Thyroid gland (tissue), 4 donors: ENCODE measurements at places on chromosomes 4 and X.

DNA sequence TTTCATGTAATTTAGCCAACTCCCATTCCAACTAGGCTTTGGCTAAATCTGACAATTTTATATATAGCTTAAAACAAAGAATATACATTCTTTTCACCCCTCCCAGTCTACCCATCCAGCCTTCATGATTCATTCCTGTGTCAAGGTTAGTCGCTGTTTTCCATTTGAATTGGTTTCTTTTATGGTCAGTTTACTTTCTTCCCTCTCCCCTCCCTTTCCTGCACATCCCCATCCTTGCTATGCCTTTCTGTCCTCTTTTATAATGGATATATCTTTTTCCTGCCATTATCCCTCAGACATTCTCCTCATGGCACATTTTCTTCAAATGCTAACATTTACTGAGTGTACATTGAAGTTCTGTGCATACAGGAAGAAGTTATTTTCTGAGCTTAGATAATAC, 4.7 kb downstream of the ZXDB start:
- DNase-seq, result no peak

DNA sequence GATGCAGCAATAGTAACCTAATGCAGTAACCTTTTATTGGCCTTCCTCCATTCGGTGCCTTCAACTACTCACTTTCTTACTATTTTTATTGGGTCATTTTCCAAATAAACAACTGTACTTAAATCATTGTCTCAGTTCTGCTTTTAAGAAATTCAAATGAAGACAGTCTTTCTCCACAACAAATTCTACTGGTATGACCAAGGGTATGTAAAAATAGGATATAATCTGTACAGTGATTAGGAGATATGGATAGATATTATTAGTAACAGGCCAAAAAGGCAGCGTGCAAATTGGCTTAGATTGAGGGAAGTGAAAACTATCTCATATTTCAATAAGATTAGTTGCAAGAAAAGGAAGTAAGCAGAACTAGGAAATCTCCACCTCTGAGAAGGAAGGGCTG, 177.4 kb upstream of the PPP1R2C start:
- DNase-seq, result no peak

DNA sequence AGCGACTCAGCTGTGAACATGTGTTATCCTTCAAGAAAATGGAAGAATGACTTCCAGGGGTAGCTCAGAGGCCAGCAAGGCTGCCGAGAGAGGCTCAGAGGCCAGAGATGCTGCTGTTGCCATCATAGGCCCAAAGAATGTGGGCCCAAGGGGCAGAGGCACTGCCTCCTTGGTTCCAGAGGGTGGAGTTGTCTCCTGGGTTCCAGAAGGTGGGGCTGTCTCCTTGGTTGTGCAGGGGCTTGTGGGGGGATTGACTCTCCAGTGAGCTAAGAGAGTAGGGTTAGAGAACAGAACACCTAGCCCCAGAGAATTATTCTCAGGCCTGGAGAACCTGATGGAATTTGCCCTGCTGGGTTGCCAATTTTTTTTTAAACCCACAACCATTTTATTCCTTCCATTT, 62.6 kb downstream of the DGKK start:
- DNase-seq, result no peak

GRCh38 chr4:119977076-119977940, 89.3 kb downstream of the MAD2L1 start:
- no peak for DNase-seq

DNA sequence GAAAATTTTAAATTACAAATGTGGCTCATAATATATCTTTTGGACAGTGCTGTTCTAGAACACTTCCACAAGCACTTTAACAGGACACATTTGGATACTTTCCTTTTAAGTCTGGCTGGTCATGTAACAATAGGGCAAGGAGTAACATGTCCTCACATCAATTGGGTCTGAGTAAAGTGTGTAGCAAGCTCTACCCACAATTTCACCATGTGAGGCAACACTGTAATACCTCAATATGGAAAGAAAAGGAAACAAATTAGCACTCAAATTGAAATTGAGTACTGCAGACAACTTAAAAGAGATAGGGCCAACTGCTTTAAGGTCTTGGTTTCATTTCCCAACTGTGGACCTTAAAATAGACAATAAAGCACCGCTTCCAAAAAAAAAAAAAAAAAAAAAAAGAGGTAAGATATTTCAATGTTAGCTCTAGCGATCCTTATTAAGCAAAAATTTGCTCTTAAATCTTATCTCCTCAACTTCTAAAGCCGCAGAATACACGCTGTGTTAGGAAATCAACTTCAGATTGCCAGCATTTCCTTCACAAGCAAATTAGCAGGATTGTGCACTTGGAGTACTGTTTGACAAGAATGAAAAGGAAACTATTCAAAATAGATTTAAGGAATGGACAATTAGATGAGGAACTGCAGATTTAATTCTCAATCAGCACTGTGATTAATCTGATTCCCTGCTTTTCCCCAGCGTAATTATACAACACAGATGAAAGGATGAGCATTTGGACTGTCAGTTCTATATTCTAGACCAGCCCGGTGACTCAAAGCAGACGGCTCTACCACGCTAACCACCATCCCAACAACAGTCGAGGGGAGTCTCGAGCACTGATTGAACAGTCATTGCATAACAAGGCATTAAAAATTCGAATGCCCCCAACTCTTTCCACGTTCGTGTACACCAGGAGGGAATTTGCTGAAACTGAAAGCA, 1.6 kb downstream of the CASK start:
- DNase-seq, result no peak

DNA sequence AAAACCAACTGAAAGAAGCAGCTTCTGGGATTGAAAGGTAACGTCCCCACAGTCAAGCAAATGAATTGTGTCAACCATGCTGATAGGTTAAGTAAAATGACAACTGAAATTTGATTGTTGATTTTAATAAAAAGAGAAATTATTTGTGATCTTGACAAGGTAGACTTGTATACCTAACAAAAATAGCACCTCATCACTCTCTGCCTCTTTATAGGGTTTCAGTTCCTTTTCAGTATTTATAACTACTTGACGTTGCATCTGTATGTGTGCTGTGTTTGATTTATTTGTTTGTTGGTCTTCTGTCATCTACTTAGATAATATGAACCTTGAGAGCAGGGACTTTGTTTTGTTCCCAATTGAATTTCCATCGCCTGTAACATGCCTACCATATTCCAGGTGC, 7.9 kb upstream of the PPP3CA start:
- no peak for DNase-seq

- no peak for DNase-seq
Measured at GRCh38 chr4:85102606-85103005, 136.1 kb upstream of the WDFY3 start.

DNA sequence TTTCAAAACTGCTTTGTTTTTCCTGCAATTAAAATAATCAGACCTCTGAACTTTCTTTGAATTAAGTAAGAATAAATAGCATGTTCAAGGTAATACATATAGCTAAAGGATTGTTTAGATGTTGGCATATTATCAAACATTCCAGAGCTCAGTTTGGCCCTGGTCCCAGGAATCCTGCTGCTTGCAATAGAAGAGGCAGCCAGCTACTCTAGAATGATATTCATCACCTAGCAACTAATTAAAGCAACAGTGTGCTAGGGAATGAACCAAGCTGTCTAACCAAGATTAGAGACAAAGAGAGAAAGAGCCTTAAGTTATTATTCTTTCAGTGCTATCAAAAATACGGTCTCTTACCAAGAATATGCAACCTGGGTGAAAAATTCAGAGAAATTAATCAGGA, 460.9 kb downstream of the GABRG1 start:
- DNase-seq, result peak; percentile 80

- DNase-seq, result peak; percentile 86
Measured at GRCh38 chr4:7420661-7421040, 14.1 kb downstream of the PSAPL1 start.

DNA sequence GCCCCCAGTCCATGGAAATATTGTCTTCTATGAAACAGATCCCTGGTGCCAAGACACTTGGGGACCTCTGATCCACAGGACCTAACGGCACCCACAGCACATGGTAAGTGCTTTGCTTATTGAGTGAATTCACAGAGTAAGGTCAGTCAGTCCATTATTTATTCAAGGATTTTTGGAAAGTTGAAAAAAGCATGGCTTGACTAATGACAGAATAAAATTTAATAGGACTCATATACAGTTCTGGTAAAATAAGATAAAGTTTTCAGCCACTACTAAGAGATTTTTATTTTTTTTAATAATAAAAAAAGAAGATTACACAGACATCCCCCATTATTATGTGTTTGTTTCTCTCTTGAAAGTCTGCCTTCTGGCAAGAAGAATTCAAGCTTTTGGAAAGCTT, 490.6 kb upstream of the HS3ST1 start:
- DNase-seq, result no peak

DNA sequence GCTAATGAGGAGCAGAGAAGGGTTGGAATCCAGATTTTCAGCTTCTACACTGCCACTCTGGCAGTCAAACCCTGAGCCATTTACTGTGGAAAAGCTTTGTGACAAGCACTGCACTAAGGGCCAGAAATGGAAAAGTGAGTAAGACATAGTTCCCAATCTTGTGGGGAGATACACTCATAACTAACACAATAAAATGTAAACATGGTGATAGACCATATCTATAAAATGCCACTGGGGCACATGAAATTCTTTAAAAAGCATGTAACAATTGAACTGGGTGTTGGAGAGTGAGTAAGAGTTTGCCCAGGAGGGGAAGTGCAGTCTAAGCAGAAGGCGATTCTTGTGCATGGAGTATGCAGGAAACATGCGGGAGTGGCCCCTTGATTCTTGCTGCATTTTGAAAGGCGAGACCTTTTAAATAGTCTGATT, 32.0 kb upstream of the ANXA5 start:
- no peak for DNase-seq

DNA sequence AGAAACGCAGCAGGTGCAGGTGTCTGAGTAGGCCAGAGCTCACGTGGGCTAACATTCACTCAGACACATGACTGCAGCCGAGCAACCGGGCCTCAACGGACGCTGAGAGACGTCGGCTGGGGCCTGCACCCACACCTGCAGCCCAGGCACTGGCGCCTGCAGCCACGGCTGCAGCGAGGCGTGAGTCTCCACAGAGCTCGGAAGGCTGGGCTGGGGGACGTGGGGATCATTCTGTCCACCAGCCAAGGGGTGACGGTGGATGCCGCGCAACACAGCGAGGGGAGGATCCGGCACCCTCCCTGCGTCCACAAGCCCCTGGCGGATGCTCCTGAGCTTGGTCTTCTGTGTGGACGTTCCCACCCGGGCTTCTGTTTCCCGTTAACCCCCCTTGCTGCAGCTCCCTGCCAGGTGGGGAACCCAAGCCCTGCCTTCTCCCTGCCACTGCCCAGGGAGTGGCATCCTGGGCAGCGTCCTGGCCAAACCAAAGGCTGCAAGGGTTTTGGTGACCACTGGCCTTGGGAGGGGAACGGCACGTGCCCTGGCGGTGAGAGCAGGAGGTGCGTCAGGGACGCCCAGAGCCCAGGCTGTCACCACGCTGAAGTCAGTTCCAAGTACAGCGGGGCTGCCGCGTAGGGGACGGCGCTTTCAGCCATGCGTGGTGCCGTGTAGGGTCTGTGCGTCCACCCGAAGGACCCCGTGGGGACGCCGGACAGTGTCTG, 16.3 kb downstream of the PPP2R3B start:
- DNase-seq, result no peak

GRCh38 chr4:169305651-169306050, 34.9 kb upstream of the SH3RF1 start:
- DNase-seq, result peak; percentile 12

- DNase-seq, result no peak
Measured at GRCh38 chr4:91359041-91360031, 944.4 kb upstream of the GRID2 start.

GRCh38 chrX:84611843-84612636, 109.8 kb upstream of the HDX start:
- peak; percentile 10 for DNase-seq

DNA sequence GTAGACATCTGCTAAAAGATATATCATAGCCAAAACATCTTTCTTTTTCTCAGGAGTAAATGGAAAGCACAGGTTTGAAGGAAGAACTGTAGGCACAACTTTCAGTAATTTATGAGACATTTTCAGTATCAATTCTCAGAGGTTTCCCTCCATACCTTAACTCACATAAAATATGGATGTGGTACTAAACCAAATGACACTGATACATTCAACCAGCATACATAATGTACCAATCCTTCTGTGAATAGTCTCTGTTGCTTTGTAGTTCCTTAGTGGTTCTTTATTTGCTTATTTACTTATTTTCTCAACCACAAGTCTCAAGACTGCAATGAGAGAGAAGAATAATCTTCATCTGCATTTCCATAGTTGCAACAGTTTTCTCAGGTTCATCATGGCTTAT, 96.1 kb downstream of the ARHGAP24 start:
- no peak for DNase-seq

DNA sequence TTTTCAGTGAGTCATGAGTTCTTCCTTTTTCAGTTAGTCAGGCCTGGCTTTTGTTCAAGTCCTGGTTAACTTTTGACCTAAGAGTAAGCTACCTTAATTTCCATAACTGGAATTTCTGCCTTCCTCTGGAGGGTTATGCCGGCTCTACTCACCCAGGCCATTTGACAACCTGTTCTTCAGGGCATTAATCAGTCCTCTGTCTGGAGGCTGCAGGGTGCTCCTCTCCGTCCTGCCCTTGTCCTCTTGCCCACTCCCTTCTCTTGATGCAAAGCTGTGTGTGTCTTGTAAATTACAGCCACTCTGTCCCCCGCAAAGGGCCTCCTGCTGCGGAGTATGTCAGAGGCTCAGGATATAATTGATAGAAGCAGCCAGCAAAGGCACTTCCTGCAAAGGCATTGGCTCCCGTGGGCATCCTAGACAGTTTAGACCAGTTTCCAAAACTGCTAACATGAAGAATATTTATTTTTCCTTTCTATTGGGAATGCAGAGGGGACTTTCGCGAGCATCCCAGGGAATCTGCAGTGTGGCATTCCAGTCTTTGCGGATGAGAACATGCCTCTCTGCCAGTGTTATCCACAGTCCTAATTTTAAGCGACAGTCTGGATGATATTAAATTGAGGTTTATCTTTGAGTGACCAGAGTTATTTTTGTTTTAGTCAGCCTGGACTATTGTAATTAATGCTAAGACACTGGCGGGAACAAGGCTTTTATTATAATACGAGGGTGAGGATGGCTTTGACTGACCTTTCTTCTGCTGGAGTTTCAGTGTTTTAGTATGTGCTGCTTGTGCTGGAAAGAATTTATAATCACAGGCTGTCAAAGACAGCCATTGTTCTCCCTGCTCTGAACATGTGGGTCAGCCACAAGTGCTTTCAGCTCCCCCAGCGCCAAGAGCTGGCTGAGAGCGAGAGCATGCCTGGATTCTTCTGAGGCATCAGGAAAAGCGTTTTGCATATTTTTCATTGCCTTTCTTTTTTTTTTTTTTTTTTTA, 74.2 kb downstream of the LIMCH1 start:
- DNase-seq, result peak; percentile 92

DNA sequence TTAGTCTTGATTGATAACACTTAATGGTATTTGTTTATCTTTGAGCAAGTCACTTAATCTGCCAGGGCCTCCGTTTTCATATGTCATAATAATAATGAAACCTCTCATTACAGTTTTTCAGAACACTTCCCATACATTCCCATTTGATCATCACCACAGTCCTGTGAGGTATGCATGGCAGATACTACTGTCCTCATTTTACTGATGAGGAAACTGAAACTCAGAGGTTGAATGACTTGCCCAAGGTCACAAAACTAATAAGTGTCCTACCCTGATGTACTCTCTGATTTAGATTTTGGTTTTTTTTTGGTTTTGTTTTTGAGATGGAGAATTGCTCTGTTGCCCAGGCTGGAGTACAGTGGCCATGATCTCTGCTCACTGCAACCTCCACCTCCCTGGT, 25.7 kb downstream of the ZFX start:
- DNase-seq, result no peak

GRCh38 chr4:152064753-152065152, 303.9 kb upstream of the GATB start:
- DNase-seq, result no peak
